ENCODE measurements at places on chromosomes 13 and 19.

DNA sequence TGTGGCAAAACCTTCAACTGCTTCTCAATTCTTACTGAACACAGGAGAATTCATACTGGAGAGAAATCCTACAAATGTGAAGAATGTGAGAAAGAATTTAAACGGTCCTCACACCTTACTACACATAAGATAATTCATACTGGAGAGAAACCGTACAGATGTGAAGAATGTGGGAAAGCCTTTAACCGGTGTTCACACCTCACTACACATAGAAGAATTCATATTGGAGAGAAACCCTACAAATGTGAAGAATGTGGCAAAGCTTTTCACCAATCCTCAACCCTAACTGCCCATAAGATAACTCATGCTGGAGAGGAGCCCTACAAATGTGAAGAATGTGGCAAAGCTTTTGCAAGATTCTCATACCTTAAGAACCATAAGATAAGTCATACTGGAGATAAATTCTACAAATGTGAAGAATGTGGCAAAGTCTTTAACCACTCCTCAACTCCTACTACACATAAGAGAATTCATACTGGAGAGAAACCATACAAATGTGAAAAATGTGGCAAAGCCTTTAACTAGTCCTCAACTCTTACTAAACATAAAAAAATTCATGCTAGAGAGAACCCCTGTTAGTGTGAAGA lies 111.7 kb downstream of the ZNF100 start:
- DNase-seq: no peak

- peak; percentile 51 for DNase-seq
Observed at GRCh38 chr19:53977429-53977990, 13.9 kb upstream of the CACNG6 start.

DNA sequence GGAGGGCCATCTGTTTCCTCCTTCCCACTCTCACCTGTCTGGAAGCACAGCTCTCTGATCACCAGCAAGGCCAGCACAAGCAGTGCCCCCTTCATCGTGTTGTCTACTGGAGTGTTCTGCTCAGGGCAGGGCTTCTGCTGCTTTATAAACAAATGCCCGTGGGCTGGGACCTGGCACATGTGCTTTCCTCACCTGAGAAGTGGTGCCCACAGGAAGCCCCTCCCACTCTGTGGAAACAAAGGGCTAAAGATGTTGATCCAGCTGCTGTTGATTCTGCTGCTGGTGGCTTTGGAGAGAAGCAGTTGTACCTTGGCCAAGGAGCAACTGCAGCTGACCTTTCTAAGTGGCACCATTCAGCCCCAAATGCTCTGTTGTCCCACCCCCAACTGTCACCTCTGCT lies 26.4 kb upstream of the ZNF181 start:
- DNase-seq: no peak

DNA sequence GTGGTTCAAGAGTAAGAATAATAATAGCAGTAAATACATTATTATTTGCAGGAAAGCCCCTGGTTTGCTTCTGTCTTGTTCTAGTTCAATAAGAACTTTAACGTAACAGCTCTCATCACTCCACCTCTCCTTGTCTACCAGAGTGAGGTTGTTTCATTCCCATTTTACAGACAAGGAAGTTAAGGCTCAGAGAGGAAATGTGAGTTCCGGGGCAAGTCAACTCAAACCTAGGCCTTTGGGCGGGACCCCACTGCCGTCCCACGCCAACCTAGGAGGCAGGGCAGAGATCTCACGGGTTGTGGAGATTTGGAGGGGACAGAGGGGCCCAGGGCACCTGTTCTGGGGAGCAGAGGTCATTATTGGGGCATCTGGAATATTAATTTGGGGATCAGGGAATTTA lies 1.5 kb downstream of the MAP4K1 start:
- DNase-seq: no peak

DNA sequence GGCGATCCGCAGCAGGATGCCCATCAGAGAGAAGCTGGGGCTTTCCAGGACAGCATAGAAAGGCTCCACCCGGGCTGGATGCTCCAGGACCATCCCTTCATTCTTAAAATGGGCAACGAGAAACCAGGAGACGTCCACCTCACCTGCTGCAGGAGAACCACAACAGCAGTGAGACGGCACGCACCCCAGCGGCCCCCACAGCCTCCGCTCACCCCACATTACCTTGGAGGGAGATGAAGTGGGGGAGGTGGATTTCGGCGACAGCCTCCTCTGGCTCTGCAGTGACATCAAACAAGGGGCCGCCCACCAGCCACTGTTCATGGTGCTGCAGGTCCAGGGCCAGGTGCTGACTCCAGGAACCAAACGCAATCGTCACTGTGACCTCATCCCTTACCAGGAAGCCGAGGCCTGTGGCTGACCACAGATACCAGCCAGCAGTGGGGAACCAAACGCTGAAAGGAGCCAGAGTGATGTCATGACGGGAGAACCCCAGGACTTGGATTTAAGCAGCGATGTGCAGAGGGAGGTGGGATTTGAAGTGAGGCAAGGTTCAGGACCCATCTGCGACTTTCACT lies 25.1 kb downstream of the CARD8 start:
- peak; percentile 49 for DNase-seq

DNA sequence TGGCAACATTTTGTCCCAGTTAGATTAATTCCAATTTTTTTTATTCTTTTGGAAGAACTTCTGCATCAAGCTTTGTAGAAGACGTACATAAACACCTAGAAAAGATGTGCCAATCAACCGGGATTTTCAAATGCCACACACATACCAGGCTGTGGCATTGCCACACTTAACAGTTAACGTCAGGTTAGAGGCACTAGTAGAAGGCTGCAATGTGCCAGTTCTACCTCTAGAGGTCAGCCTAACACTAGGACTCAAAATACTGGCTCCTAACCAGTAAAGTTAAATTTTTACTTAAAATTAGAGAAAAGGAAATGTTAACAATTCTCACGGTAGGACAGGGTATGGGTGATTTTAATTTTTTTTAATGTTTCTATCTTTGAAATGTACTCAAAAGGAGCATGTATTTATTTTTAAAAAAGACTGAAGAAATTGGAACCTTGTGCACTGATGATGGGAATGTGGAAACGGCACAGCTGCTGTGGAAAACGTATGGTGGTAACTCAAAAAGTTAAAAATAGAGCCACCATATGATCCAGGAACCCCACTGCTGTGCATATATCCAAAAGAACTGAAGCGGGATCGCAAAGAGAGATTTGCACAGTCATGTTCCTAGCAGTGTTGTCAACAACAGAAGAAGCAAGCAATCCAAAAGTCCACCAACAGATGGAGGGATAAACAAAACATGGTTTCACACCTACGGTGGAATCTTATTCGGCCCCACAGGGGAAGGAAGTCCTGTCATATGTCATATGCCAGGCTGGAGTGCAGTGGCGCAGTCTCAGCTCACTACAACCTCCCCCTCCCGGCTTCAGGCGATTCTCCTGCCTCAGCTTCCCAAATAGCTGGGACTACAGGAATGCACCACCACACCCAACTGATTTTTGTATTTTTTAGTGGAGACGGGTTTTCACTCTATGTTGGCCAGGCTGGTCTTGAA lies 30.3 kb downstream of the CRYL1 start:
- peak; percentile 62 for DNase-seq

- no peak for DNase-seq
Observed at GRCh38 chr19:30254158-30254557, 118.0 kb upstream of the ZNF536 start.

- no peak for DNase-seq
Observed at GRCh38 chr13:111482126-111482525, 161.7 kb downstream of the TEX29 start.

DNA sequence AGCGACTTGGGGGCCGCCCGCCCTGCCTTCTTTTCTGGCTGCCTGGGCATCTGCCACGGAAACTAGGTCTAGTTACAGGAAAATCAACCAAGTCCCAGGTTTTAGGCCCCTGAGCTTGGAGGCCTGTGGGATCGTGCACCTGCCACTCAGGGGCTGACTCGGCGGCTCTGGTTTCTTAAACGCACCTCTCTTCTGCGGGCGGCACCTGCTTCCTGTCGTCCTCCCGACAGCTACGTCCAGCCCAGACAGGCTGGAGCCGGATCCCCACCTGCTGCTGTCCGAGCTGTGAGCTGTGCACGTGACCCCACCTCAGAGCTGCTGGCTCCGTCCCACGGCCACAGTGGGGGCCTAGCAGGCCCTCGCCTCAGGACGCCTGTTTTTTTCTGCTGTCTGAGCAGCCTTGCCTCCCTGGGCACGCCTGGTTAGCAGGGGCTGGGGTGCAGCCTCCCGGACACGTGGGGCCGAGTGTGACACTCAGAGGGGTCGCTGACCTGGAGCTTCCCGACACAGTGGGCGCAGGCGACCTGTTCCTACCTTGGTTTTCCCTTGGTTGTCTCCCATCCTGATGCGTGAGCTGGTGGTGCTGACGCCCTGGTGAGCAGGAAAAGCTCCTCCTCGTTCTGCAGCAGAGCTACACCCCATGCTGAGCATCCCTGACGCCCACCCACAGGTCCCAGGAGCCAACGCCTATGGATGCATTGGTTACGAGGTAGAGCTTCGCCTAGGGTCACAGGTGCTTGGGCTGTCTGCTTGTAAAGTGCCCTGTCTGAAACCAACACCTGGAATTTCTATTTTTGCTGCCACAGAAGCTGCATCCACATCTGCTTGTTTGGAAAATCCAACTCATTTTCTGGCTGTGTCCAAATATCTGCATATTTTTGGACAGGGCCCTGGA lies 17.5 kb downstream of the TMEM255B start:
- no peak for DNase-seq

DNA sequence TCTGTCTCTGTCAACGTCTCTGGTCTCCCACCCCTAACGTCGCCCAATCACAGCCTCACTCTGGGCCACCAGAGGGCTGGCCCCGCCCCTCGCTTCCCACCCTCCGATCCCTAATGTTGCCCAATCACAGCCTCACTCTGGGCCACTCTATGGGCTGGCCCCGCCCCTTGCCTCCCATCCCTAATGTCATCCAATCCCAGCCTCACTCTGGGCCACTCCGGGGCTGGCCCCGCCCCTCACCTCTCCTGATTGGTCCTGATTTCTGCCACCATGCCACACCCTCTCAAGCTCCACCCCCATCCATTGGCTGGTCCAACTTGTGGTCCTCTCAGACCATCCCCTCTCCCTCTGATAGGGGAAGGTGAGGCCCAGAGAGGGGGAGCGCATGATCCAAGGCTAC lies 24.9 kb downstream of the CELF5 start:
- DNase-seq: peak; percentile 28

- DNase-seq: no peak
Observed at GRCh38 chr13:39959497-39960144, 304.2 kb downstream of the COG6 start.

DNA sequence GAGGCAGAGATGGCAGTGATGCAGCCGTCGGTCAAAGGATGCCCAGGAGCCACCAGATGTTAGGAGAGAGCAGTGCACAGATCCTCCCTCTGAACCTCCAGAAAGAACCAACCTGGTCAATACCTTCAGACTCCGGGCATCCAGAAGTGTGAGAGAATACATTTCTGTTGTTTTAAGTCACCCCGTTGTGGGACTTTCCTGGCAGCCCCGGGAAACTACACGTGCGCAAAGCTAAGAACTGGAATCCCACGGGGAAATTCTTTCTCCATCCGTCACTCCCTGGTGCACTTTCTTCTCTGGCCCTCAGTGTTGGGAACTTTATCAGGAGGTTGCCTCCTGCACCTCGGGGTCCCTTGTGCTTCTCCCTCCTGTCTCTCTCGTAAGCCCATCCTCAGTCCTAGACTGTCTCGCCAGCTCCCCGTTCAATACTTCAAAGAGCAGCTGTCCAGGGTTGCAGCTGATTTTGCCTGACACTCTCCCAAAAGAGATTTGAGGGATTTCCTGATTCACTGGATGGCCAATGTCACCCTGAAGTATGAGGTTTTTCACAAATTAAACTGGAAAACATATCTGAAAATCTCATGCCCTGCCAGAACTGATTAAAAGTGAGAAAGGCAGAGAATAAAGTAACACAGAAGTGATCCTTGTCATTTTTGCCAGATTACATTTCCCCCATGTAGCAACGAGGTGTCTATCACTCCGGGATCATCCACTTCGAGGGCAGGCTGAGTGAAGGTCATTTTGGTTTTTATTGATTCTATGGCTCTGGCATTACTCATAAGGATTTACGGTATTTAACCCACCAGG lies 136.8 kb downstream of the DCT start:
- no peak for DNase-seq

- no peak for DNase-seq
Observed at GRCh38 chr19:52335768-52336116, 301 bp upstream of the ZNF610 start.

DNA sequence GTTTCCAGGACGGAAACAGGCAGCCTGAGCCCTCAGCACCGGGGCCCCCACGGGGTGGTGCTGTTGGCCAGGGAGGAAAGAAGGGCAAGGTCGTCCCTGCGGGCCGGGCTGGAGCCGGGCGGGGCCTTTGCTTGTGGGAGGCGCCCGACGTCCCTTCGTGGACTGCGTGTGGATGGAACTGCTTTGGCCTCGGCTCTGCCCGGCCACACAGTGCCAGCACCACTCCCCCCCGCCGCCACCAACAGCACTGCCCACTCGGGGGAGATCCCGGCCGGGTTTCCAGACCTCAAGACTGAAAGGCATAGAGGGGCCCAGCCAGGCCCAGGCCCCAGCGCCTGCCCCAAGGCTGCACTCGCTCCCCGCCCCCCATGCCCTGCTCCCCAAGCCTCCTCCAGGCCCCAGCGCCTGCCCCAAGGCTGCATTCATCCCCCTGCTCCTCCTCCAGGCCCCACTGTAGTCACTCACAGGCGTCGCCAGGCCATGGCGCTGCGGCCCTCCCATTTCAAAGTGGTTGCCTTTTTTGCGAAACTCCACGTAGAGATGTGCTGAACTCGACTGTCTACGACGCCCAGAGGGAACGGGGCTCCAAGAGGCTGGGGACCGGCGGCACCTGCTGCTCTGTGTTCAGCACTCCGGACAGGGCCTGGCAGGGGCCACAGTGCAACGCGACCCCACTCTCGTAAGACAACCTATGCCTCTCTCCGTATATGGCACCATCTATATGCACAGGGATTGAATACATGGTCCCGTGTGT lies 22.5 kb downstream of the C13orf46 start:
- DNase-seq: peak; percentile 48

DNA sequence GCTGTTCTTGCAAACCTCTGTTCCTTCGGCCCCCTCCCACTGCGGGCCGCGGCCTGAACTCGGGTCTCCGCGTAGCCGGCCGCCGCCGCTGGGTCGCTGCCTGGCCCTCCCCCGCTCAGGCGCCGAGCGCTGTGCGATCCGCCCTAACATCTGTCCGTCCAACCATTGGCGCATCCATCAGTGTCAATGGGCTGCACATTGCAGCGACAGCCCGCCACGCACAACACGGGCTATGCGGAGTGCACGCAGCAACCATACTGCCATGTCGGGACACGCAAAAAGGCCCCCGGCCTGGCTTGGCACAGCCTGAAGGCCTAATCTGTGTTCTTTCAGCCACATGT lies 2.6 kb upstream of the TSHZ3 start:
- no peak for DNase-seq

- no peak for DNase-seq
Observed at GRCh38 chr13:48942131-48942530, 33.6 kb upstream of the FNDC3A start.

- peak; percentile 70 for DNase-seq
Observed at GRCh38 chr19:2648528-2648937, 54.0 kb downstream of the GNG7 start.

DNA sequence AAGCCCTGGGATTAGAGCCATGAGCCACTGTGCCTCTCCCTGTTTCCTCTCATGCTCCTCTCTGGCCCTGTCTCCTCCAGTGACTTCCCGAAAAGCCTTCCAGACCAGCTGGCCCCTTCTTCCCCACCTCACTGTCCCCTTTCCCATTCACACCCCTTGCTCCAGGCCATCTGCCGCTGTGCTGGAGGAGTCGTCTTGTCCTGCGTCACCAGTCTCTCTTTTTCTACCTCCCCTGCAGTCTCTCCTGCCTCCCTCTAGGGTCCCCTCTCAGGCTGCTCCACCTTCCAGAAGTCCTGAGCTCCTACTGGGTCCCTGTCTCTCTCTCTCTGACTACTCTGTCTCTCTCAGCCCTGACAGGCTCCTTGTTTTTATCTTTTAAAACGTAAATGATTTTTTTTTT lies 5.3 kb upstream of the FFAR1 start:
- DNase-seq: no peak
